Stimulated activated CD4-positive, alpha-beta T cell treated with anti-CD3 and anti-CD28 coated beads, Interleukin-15, amount 100 ng/mL, for 1 hour (primary cell): ENCODE measurements at places on chromosomes 1 and 21.

GRCh38 chr1:94980582-94981574 lies 54.0 kb upstream of the CNN3 start:
- no peak for DNase-seq

DNA sequence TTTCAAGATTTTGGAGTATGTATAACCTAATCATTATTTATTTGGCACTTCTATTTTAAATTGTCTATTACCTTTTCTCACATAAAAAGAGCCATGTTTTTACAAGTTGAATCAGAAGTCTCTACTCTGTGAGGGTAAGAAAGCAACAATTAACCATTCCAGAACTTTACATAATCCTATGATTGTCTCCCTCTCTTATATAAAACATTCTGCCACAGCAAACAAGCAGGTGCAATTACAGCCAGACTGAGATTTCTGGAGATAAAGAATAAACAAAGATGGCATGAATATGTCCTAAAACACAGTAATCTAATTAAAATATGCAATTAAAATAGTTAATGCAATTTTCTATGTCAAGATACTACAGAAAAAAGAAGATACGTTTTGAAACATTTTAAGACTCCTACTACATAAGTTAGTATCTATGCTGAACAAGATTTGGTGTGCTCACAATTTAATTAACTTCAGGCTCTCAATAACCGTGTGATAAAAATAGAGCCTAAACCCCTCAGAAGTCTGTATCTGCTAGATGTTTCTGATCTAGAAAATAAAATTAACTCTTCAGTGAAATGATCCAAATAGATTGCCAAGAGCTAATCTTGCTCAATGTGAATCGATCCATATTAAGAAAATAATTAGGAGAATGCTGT lies 13.7 kb upstream of the TMPRSS15 start:
- DNase-seq = no peak

DNA sequence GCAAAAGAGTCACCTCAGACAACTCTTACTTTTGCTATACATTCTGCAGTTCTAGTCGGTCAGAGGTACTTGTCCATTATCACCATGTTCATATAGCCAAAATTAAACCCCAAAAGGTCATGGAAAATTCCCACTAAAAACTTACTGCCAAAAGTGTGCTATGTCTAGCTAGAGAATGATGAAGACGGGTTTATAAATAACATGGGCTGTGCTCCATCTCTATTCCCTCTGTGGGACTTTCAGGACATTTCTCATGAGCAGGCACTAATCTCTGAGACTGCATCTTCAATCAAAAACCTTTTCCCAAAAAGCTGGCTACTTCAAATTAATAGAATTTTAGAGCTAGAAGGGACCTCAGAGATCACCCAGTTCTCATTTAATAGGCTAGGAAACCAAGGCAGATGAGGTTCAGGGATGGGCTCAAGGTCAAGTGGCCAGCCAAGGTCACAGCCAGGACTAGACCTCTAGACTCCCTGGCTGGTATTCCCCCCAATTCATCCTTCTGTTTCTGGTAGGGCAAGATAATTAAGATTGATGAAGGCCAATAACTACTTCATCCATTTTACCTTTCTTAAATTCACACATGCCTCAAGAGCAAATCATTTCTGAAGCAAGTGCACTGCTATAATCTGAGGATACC lies 21.0 kb upstream of the MOB3C start:
- no peak for DNase-seq

GRCh38 chr1:88126467-88126866 lies 557.6 kb upstream of the PKN2 start:
- no peak for DNase-seq

DNA sequence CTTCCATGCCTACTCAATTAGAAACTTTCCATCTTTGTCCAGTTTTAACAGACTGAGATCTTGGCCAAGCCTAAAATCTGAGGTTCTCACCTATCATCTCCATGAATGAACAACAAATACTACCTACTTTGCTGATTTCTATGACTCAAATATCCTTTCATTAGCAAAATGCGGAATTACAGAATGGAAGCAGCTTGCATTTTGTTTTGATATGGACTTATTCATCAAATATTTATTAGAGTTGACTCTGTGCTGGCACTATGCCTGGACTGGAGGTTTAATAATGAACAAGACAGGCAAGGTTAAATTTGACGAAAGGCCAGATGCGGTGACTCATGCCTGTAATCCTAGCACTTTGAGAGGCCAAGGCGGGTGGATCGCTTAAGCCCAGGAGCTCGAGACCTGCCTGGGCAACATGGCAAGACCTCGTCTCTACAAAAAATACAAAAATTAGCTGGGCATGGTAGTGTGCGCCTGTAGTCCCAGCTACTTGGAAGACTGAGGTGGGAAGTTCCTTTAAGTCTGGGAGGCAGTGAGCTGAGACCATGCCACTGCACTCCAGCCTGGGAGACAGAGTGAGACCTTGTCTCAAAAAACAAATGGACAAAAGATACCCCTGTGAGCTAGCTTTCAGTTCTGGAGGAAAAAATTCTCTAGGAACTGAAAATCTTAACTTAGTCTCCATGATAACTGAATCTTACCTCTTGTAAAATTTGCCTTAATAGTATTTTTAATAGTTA lies 29.4 kb upstream of the SOD1 start:
- no peak for DNase-seq

DNA sequence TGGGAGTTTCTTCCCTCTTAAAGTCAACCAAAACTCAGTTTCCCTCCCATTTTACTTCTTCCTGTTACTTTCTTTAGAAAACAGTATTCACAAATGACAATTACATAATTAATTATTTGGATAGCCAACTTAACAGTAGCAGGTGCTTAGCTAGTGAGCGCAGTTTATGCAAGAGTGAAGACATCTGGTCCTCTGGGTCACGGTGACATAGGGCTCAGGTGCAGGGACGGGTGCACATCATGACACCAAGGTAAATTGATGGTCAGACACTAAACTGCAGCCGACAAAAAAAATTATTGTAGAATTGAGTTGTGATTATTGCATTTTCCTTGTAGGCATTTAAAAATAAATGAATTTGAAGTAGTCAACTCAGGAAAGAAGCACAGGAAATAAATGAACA lies 142.0 kb upstream of the KCTD3 start:
- DNase-seq = no peak

DNA sequence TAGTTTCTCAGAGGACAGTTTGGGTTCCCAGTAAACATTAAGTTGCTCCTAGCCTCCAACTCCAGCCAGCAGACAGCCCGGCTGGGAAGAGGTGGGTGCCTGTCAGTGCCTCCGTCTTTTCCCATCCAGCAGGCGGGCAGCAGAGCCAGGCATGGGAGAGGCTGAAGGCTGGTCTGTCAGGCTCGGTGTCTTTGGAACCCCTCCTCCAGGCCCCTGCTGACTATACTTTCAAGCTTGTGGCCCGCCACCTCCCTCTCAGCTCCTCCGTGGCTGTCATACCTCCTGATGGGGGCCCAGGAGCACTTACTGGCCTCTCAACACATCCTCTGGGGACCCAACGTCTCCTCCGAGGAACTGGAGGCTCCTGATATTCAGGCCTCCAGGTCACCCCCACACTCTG lies 140.9 kb downstream of the ACTL8 start:
- DNase-seq = no peak

GRCh38 chr1:119409731-119410130 lies 5.2 kb upstream of the HSD3B2 start:
- DNase-seq = no peak

GRCh38 chr1:248823517-248824001 lies 2.2 kb downstream of the SH3BP5L start:
- no peak for DNase-seq

- DNase-seq = no peak
Measured at GRCh38 chr1:3732434-3733093, 19.7 kb upstream of the CCDC27 start.

- no peak for DNase-seq
Measured at GRCh38 chr1:217622042-217622441, 8.8 kb downstream of the GPATCH2 start.

GRCh38 chr1:175129182-175129581 lies 61.5 kb downstream of the TNN start:
- no peak for DNase-seq

DNA sequence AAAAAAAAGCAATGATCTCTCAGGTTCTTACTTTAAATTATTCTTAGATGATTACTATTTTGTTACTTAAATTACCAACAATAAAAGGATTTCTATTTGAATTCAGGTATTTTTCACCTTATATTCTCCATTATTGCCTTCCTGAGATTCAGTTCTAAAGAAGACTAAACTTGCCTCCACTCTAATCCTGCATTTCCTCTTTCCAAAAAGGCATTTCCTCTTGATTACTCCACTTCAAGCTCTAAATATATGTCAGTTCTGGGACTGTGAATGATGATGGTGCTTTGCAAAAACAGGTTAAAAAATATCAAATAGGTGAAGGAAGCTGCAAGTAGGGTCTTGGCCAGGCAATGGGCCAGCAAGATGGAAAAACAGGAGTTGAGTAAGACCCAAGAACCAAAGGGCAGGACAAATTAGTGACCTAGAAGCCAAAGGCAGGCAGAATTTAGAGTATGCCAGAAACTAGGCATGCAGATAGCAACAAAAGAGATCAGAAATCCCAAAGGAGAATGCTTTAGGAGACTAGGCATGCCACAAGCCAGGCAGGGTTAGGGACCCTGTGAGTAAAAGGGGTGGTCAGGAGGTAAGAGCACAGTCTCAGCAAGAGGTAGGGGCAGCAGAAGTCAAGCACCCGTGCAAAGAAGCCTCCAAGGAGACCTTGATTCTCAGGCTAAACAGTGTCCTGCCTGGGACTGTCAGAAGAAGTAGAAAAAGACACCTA lies 11.3 kb upstream of the DIPK1A start:
- no peak for DNase-seq

DNA sequence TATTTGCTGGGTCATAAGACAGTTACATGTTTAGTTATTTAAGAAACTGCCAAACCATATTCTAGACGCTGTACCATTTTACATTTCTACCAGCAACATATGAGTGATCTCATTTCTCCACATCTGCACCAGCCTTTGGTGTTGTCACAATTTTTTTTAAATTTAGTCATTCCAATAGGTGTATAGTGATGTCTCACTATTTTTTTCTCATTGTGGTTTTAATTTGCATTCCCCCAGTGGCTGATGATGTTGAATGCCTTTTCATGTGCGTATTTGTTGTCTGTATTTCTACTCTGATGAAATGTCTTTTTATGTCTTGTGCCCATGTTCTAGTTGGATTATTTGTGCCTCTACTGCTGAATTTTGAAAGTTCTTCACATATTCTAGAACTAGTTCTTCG lies 38.4 kb downstream of the NFASC start:
- DNase-seq = no peak

- DNase-seq = no peak
Measured at GRCh38 chr1:106910798-106911197, 145.7 kb upstream of the PRMT6 start.

DNA sequence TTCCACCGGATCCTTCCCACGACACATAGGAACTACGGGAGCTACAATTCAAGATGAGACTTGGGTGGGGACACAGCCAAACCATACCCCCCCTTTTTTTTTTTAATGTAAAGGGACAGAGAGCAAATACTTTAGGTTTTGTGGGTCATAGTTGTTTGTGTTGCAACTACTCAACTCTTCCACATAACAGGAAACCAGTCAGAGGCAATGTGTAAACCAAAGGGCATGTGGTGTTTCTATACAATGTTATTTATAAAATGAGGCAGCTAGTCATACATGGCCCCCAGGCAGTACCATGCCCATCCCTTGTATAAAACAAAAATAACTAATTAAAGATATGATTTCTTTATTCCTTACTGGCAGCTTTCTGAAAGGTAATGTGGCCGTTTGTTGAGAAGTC lies 845.4 kb upstream of the ADAMTS5 start:
- no peak for DNase-seq

GRCh38 chr1:55846051-55846450 lies 630.9 kb upstream of the USP24 start:
- no peak for DNase-seq

DNA sequence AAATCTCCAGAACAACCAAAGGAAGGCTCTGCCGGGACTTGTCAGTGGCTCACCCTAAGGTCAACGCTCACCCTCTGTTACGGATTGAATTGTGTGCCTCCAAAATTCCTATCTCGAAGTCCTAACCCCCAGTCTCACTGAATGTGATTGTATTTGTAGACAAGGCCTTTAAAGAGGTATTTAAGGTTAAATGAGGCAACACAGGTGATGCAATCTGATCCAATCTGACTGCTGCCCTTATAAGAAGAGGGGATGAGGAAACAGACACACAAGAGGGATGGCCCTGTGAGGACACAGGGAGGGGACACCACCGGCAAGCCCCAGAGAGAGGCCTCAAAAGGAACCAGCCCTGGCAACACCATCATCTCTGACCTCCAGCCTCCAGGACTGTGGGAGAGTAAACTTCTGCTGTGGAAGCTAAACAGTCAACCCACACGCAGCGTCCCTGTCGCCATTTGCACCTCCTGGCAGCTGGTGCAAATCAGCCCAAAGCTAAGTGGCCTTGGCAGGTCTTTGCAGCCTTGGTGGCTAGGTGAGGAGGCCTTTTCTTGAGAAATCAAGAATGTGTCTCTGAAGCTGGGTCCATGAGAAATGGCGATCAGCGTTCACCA lies 24.2 kb downstream of the UBASH3A start:
- no peak for DNase-seq

- no peak for DNase-seq
Measured at GRCh38 chr1:158310623-158311022, 20.7 kb downstream of the CD1B start.

GRCh38 chr1:219220945-219221344 lies 47.3 kb downstream of the LYPLAL1 start:
- DNase-seq = no peak

DNA sequence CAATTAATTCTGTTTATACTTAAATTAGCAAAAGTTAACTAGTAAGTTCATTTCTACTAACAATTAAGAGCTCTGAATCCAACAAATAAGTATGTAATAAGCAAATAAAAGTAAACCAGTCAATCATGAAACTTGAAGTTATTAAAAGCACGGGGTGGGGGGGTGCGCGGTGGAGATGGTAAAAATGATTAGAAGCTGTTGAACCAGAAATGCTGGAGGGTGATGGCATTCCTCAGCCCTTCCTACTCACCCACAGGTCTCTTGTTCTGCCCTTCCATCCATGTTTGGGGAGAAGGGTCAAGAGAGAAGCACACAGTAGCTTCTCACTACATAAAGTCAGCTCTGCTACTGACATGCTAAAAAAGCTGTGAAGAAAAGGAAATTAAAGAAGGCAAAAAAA lies 63.5 kb downstream of the AKT3 start:
- no peak for DNase-seq

- DNase-seq = no peak
Measured at GRCh38 chr1:47772281-47772680, 224.9 kb downstream of the TRABD2B start.

- DNase-seq = no peak
Measured at GRCh38 chr1:160078512-160079195, 2.7 kb upstream of the KCNJ9 start.

DNA sequence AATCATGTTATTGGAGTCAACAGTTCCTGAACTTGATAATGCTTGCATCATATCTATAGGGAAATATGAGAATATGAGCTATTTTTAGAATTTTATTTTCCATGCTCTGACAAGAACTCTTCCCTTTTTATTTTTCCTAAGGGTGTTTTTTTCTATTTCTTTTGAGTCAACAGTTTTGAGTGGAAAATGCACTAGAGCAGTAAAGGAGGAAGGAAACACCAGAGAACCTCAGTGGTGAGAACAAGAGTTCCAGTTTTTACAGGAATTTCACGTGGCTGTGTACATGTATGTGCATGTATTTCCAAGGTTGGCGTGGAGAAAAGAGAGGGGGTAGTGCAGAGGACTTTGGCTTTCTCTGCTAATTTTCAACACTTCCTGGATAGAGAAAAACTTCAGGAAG lies 63.6 kb upstream of the TNFSF18 start:
- no peak for DNase-seq
